Fibroblast of pulmonary artery (primary cell): ENCODE measurements at places on chromosomes 13 and 19.

GRCh38 chr19:35330475-35330874 is 1.5 kb downstream of the CD22 start:
- no peak for DNase-seq

- DNase-seq = no peak
Measured at GRCh38 chr13:109626386-109627171, 159.8 kb downstream of the IRS2 start.

- DNase-seq = peak; percentile 39
Measured at GRCh38 chr19:40702337-40703012, 12.0 kb upstream of the NUMBL start.

DNA sequence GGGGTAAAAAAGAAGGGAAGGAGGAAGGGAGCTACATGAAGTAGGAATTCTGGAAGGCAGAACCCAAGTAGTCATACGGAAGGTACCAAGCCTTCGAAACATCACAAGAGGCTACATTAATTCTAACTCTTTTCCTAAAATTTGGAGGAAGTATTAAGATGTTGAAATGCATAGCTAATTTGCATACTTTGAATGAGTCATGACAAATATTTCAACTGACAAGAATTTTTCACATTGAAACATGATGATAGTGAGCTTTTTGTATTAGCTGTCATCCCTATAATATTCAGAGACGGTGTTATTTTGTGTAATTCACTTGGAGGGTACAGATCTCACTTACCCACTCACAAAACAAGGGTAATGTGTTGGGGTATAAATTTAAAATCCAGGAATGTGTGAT is 9.1 kb upstream of the ACOD1 start:
- DNase-seq = peak; percentile 57

- no peak for DNase-seq
Measured at GRCh38 chr13:98559169-98559568, 17.7 kb downstream of the STK24 start.

GRCh38 chr13:114049026-114049425 is 75.2 kb upstream of the C13orf46 start:
- no peak for DNase-seq

- no peak for DNase-seq
Measured at GRCh38 chr13:94822356-94822755, 110.0 kb upstream of the SOX21 start.

DNA sequence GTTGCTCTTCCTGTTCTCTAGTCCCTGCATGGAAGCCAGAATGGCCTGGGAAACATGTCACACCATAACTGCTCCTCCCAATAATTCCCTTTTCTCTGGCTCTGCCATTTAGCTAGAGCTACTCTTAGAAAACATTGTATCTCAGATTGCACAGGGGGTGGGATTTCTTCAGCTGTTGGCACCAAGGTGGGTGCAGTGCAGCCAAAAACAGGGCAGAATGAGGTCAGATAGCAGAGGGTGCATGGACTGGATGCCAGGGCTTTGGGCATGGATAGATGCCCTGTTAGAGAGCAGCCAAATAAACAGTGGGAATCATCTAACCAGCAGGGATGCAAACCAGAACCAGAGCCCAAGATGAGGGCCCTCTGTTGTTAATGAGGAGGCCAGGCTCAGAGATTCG is 4.9 kb upstream of the AMER2 start:
- no peak for DNase-seq

DNA sequence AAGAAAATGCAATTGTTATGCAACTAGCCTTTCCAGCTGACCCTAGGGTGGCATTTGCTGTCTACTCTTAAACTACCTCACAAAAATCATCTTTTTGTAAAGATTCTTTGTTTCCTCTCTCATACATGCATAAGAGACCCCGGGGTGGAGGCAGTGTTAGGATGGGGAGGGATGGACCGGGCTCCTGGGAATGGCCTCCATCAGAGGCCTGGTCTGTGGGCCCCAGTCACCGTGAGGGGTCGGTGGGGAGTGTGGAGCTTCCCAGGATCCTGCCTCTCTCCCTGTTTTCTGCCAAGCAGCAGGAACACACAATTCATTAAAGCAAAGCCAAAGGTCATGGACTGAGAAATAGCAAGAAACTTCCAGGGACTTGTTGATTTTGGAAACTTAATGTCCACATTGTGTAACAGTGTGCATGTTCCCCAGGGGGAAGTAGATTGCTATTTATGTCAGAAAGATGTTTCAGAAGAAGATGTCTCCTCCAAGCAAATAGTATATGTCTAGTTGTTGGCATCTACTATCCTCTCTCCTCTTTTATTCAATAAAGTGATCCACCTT is 241.4 kb downstream of the ENOX1 start:
- peak; percentile 72 for DNase-seq

- DNase-seq = no peak
Measured at GRCh38 chr19:1206150-1206863, 729 bp downstream of the STK11 start.

- DNase-seq = no peak
Measured at GRCh38 chr13:39528661-39528980, 74.4 kb downstream of the LHFPL6 start.

DNA sequence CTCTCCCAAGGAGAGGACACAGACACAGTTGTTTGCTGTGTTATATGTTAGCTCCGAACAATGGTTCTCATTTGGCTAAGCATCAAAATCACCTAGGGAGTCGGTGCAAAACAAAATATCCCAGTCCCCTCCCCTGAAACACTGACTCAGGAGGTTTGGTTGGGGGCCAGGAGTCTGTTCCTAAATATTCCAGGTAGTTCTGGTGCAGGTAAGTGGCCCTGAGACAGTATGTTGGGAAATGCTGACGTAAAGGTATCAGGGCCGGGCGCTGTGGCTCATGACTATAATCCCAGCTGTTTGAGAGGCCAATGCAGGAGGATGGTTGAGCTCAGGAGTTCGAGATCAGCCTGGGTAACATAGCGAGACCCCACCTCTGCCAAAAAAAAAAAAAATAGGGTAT is 2.3 kb upstream of the MAP2K7 start:
- DNase-seq = no peak

DNA sequence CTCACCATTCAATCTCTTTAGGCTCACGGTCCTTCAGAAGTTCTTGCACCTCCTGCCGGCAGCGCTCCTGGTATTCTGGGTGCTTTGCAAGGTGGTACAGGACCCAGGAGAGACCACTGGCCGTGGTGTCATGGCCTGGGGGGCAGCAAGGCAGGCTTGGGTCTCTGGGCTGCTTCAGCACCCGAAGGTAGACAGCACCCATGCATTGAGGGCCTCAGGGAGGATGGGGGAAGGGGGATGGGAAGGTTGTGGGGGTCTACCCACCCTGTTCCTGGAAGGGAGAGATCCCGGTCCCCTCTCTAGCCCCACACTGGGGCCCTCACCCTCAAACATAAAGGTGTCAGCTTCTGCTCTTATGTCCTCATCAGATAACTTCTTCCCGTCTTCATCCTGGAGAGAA is 12.0 kb downstream of the CYP4F2 start:
- DNase-seq = no peak

GRCh38 chr13:106038752-106039151 is 496.7 kb downstream of the EFNB2 start:
- DNase-seq = peak; percentile 73

GRCh38 chr13:111429064-111429558 is 108.7 kb downstream of the TEX29 start:
- DNase-seq = peak; percentile 16

- DNase-seq = peak; percentile 91
Measured at GRCh38 chr19:5827891-5828660, 11.4 kb downstream of the FUT6 start.

- peak; percentile 36 for DNase-seq
Measured at GRCh38 chr19:11196406-11197287, 698 bp downstream of the KANK2 start.

- no peak for DNase-seq
Measured at GRCh38 chr19:45247136-45247535, 1.9 kb upstream of the EXOC3L2 start.

DNA sequence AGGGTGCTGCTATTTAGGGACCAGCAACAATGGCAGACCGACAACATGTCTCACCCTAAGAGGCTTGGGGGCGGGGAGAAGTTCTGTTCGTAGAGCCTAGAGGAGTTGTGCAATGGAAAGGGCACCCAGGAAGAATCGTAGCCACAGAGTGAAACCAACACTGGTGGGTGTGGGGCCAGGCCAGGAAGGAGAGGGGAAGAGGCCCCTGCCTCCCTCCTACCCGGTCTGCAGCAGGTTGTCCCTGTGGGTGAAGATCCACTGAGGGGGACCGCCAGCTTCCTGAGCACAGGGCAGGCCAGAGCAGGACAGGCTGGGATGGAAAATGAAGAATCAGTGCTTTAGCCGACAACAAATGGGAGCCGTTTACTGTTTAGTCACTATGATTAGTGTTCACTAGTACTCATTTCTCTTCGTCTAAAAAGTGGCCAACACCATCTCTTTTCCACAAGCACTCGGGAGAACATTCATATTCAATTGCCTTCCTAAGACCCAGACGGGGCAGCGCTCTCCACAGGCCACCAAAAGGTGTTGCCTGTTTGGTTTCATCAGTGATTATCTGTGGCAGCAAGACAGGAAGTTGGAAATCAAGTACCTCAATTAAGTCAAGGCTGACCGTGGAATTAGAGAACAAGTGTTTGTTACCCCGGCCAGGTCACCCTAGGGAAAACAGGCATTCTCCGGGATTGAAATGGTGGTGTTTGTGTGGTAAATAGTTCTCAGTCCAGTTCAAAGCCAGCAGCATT is 1.1 kb upstream of the ATP11A start:
- peak; percentile 6 for DNase-seq

- no peak for DNase-seq
Measured at GRCh38 chr13:33137721-33138120, 121.5 kb downstream of the KL start.

- peak; percentile 16 for DNase-seq
Measured at GRCh38 chr13:37490176-37490779, 108.3 kb downstream of the POSTN start.

GRCh38 chr19:12842511-12842910 is 4.2 kb downstream of the MAST1 start:
- DNase-seq = no peak

GRCh38 chr19:5933391-5934068 is 19.5 kb downstream of the CAPS start:
- no peak for DNase-seq

DNA sequence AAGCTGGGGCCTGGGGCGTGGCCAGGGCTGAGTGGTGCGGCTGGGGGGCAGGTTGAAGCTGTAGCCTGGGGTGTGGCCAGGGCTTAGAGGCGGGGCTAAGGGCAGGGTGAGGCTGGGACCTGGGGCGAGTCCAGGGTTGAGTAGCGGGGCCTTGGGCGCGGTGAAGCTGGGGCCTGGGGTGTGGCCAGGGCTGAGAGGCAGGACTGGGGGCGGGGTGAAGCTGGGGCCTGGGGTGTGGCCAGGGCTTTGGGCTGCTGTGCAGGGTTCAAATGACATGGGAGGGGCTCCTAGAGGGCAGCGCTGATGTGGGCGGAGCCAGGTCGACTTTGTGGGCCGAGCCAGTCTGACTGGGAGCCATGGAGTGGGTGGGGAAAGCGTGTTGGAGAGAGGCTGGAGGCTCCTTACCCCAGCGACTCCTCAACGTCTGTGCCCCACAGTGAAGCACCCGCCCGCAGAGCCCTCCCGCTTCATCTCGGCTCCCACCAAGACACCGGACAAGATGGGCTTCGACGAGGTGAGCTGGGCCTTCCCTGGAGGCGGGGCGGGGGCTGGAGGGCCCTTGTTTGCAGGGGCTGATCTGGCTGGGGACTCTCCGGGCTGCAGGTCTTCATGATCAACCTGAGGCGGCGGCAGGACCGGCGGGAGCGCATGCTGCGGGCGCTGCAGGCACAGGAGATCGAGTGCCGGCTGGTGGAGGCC is 21.5 kb downstream of the COLGALT1 start:
- no peak for DNase-seq

- DNase-seq = no peak
Measured at GRCh38 chr19:35973487-35973886, 21.5 kb upstream of the SDHAF1 start.

DNA sequence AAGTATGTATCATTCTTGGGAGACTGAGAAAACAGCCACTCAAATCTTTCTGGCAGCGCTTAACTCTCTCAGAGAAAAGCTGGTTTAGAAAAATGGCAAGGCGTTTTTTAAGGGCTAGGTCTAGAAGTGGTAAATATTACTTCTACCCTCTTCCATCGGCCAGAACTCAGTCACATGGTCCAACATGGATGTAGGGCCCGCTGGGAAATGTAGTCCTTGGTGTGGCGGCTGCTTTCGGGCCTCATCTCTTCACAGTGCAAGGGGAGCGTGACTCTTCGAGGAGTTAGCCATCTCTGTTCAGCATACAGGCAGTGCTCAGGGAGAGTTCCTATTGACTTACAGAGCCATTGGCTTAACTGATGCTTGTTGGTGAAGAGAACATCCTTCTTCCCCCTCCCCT is 6.3 kb downstream of the VSTM2B start:
- no peak for DNase-seq

- DNase-seq = no peak
Measured at GRCh38 chr19:18010149-18010548, 2.2 kb downstream of the ARRDC2 start.

- peak; percentile 23 for DNase-seq
Measured at GRCh38 chr19:17933414-17934129, 757 bp downstream of the CCDC124 start.

GRCh38 chr13:84902243-84902642 is 897.0 kb downstream of the SLITRK6 start:
- DNase-seq = no peak

DNA sequence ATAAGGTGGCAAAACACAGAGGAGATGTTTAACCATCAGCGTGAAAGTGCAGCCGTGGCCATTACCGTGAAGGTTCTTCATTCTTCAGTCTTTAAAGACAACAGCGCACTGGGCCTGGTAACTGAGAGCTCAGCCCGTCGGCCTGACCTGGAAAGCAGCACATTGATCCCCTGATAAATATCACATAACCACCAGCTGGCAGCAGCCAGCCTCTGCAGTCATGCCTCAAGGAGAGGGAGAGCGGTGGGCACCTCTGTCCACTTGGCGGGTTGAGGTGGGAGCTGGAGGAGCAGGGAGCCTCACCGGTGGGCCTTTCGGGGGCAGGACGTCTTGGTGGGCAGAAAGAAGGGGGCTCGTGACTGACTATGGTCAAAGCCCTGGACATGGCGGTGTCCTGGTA is 58.1 kb downstream of the MCF2L start:
- DNase-seq = no peak

DNA sequence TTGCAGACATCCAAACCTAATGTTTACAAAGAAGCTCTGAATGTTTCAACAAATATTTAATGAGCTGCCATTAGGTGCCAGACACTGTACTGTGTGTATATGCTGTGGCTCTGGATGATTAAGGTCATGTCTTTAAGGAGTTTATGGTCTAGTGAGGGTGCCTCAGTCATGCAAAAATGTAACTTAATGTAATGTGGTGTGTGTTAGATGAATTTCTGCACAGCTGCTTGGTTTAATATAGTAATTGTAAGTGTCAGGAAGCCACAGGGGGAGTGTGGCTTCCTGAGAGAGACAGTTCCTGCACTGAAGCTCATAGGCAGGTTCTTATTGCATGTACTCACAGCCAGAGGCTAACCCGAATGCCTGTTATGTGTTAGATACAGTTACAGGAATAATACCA is 43.3 kb downstream of the SPATA13 start:
- DNase-seq = no peak

DNA sequence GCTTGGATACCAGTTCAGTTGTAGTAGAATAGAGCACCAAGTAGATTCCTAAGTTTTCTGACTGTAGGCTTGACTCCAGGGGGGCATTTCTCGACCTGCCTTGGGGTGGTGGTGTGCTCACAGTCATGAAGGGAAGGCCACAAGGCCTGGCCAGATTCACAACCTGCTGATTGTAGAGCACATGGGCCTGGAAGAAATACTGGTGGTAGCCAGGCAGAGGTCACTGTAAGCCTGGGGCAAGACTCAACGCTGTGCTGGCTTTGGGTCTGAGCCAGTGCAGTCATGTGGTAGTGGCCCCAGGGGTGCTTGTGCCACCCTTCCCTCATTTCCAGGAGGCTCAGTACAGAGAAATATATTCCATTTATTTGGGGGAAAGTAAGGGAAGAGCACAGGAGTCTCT is 832.3 kb upstream of the SLC10A2 start:
- no peak for DNase-seq

GRCh38 chr13:114144606-114145244 is 12.3 kb upstream of the RASA3 start:
- no peak for DNase-seq
